Chondrocyte (in vitro differentiated cells): ENCODE measurements at places on chromosomes 16 and 17. TPM values are rescaled to one million over a fixed set of nuclear protein-coding genes. Genes with fewer than 3 reads are reported as not detected.

- no peak for DNase-seq
These were observed 59.2 kb upstream of the ADORA2B start for GRCh38 chr17:15885770-15886169.

The ZNF75A gene
- 20.9 to 22.0 TPM (median 21.6 TPM) in 3 replicates for total RNA-seq

DNA sequence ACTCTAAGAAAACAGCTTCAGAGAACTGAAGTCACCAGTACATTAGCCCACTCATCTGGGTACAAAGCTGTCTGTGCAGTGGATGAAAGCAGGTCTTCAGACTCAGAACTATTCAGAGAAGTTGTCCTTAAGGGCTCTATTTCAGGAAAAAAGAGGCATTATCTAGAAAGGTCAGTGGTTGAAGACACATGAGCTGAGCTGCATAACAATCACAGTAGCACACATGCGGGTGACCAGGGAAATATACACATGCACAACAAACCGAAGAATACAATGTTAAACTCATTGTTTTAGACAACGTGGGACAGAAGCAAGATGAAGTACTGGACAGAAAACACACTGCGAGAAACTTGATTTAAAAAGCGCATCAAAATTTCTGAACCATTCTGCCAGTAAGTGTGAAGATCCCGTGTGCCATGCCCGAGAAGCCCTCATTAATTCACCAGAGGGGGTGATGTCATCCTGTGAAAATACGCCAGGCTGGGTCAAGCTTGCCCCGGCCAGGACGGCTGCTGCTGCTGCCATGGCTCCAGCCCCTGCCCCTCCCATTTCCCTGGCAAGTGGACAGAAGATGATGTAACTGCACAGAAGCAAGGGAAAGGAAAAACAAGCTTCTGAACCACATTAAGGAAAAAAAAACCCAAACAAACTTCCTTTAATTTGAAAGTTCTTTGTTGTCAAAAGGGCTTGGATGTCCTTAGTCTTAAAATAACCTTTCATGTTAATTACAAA, 10.1 kb downstream of the DYNC1LI2 start:
- no peak for DNase-seq

The ATP2A1 gene
- total RNA-seq: 0.31 to 1.8 TPM (median 0.42 TPM) in 3 replicates

- DNase-seq: no peak
These were observed 40.3 kb upstream of the MRPS23 start for GRCh38 chr17:57889892-57890856.

The AXIN2 gene
- total RNA-seq: 3.3 to 6.1 TPM (median 3.7 TPM) in 3 replicates

- no peak for DNase-seq
These were observed 172.2 kb downstream of the ANKFN1 start for GRCh38 chr17:56325313-56326000.
